ENCODE measurements at places on chromosomes 2 and 18.

- DNase-seq = no peak
These were observed 12.2 kb downstream of the KCNJ3 start for GRCh38 chr2:154710685-154711084.

- no peak for DNase-seq
These were observed 142.6 kb downstream of the RIF1 start for GRCh38 chr2:151552287-151552686.

DNA sequence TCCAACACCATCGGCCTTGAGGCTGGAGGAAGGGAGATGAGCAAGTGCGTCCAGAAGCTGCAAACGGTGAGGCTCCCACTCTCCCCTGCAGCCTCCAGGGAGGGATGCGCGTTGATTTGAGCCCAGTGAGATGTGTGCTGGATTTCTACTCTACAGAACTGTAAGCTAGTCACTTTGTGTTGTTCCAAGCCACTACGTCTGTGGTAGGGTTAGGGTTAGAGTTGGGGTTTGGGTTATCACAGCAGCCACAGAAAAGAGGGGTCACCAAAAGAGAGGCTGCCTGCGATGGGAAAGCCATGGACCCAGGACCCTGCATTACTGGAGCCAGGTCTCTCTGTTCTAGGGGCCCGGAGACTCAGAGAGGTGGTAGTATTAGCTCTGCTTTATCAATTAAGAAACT, 94.5 kb downstream of the KCNF1 start:
- no peak for DNase-seq

GRCh38 chr18:336713-337112, 68.9 kb upstream of the THOC1 start:
- no peak for DNase-seq

GRCh38 chr2:69202327-69202726, 184.7 kb downstream of the GFPT1 start:
- no peak for DNase-seq

- DNase-seq = no peak
These were observed 12.7 kb downstream of the CYTIP start for GRCh38 chr2:157431176-157431575.

GRCh38 chr2:132415915-132416722, 486 bp upstream of the GPR39 start:
- DNase-seq = no peak

GRCh38 chr2:59936048-59936447, 617.4 kb downstream of the BCL11A start:
- DNase-seq = peak; percentile 4

- DNase-seq = no peak
These were observed 323.4 kb downstream of the BCL11A start for GRCh38 chr2:60230037-60230436.

- DNase-seq = no peak
These were observed 201.8 kb upstream of the KLHL14 start for GRCh38 chr18:32974421-32975162.

DNA sequence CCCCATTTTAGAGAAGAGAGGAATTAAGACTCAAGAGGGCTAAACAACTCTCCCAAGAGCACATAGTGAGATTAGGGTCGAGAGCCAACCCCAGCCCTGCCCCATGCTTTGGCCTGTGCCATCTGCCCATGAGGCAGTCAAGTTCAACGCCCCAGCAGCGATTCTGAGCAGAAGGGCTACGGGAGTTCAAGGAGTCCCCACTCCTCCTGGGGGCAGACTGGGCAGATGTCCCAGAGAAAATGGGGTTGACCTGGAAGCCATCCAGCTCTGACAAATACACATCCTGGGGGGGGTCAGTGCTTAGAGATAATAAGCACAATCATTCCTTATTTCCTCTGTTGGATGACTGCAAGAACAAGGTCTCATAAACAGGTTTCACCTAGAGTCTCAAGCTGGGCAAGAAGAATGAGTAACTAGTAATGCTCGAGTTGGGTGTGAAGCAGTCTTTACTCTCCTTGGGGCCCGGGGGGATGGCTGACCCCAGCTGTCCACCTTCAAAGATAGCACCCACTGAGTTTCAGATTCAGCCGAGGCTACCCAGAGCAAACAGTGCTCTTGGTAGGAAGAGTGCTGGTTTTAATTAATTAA, 716.4 kb downstream of the RNF144A start:
- DNase-seq = no peak

DNA sequence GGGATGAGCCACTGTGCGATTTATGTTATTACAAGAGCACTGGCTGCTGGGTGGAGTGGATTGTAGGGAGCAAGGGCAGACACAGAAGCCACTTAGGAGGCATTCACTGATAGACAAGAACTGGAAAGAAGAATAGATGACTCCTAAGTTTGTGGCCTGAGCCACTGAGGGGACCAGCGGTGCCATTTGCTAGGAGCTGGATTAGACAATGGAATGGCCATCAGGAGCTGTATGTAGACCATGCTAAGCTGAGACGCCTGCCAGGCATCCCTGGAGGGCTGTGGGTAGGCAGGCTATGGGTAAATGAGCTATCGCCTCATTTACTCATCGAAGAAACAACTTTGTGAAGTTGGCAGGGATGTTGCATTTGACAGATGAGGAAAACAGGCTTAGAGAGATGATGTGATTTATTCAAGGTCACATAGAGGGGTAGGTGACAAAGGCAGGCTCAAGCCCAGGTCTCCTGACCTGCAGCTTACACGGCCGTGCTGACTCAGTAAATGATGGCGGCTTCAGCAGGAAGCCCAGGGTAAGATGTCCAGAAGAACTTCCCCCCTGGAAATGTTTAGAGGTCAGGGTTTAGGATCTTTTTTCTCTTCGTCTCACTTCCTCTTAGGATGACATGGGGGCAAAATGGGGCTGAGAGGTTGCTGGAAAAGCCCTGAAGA, 2.8 kb downstream of the MFSD2B start:
- no peak for DNase-seq

GRCh38 chr2:9647884-9648283, 17.1 kb upstream of the YWHAQ start:
- no peak for DNase-seq

DNA sequence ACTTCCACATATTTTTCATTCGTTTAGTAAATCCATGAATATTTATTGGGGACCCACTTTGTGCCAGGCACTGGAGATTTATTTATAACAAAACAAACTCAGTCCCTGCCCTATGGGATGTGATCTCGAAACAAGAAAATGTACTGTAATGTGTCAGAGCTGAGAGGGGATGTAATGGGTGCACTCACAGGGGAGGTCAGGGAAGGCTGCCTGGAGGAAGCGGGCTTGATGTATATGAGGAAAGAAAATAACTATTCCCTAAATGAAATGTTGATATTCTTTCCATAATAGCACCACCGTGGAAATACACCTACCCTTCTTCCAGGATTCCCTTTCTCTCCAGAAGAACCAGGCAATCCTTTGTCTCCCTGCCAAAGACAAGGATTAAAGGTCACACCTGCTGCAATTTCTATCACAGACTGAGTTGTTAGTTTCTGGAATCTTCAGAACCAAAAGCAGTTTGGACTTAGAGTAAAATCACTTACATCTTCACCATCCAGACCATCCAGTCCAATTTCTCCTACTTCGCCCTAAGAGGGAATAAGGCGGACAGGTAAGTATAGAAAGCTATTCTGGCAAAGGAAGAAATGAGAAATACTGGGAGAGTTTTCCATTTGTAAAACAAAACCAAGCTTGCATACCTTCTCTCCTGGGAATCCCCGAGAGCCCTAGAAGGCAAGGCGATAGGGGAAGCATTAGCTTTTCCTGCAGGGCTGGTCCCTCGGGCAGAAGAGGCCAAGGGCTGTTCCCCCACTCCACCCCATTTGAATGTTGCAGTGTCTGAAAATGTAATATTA, 55.0 kb downstream of the COL6A3 start:
- DNase-seq = no peak

GRCh38 chr18:60668583-60668982, 296.0 kb upstream of the MC4R start:
- DNase-seq = no peak

DNA sequence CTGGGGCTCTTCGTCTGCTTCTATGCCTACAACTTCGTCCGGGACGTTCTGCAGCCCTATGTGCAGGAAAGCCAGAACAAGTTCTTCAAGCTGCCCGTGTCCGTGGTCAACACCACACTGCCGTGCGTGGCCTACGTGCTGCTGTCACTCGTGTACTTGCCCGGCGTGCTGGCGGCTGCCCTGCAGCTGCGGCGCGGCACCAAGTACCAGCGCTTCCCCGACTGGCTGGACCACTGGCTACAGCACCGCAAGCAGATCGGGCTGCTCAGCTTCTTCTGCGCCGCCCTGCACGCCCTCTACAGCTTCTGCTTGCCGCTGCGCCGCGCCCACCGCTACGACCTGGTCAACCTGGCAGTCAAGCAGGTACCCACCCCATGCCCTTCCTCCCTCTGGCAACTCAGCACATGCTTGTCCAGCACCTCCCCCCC, 24.2 kb downstream of the STEAP3 start:
- no peak for DNase-seq

DNA sequence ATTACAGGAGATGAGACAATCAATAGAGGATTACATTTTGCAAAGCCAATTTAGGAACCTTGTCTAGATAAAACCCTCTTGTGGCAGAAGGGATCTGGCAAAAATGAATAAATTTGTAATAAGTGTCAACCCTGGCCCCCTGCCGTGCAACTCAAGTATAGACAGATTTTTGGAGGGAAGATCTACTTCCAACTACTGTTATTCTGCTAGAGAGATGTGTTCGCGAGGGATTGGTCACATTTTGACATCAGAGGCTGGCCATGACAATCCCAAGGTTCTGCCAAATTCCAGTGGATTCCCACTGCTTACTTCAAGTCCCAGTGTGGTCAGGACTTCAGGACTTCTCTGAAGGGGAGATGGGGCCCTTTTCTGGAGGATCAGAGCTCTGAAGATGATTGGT, 192.6 kb downstream of the SH3RF3 start:
- no peak for DNase-seq

DNA sequence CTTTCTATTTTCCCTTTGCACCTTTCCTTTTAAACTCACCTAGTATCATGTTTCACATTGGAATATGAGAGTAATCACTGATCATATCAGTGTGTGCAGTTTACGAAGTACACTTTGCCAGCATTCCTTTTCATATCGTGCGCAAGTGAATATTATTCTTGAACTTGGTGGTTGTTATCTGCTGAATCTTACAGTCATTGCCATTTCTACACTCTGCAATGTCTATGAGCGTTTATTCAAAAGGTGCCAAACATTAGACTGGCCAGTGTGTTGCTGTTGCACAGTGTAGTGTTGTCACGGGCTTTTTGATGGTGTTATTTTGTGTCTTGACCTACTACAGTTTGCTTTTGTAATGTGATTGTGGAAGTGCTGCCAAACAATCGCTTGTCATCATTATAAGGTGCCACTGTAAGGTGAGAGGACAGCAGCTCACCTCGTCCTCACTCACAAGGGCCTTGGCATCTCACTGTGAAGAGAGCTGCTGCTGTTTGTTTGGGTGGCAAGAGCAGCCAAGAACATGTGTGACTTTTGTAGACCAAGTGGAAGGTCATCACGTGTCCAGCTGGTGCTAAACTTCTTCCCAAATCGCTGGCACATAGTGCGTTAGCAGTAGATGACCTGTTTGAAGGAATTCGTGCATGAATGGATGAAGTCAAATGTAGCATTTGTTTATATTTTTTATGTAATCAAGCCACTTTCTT, 113.3 kb downstream of the MYO1B start:
- DNase-seq = no peak

DNA sequence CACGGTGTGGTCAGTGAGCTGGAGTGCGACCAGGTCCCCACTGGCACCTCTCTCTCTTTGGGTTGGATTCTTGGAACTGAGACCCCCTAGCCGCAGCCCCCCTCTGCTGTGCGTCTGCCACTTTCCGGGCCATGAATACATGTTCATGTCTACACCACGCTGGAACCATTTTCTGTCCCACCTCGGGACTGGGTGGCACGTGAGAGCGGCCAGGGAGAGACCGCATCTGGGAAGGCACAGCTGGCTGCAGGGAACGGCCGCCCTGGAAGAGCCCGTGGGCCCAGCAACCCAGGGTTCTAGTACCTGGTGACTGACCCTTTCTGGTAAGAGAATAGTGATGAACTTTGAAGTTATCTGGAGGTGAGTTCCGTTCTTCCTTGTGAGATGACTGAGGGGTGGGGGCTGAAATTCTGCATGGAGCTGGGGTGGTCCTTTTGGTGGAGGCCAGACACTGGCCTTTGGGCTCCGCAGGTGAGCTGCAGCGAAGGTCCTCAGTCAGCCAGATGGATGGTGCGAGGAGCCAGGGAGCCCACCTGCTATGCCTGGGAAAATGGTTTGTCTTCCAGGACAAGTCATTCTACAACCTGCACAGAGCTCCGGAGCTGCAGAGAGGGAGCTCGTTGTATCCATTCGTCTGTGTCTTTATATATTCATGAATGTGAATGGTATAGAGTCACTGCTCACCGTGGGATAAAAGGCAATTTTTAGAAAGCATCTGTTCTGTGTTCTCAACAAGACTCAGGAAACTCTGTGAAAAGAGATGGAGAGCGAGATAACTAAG, 223.5 kb downstream of the NDUFA10 start:
- DNase-seq = no peak

All from frontal cortex (tissue), 4 donors.